Germinal center (tissue), 1 donor: ENCODE measurements at places on chromosomes 1 and 21.
A peak's percentile ranks its signal among the peaks of the same experiment; 100 is the strongest.

- no peak for DNase-seq
These were observed 95.1 kb upstream of the ATP1A1 start for GRCh38 chr1:116277840-116278540.

DNA sequence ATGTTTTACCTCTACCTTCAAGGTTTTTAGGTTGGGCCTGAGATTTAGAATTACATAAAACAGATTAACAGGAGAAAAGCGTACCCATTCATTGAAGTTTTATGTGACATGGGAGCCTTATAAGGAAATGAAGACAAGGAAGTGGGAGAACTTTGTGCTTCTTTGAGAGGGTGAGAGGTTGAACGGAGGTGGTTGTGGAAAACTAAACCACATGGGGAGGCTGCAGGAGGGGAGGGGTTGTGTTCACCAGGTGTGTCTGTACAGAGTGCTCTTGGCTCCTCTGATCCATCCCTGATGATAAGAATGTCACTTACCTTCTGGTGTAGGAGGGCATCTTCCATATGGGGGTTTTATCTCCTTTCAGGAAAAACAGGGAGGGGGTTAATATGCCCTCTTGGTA, 2.7 kb downstream of the SLX9 start:
- no peak for DNase-seq

DNA sequence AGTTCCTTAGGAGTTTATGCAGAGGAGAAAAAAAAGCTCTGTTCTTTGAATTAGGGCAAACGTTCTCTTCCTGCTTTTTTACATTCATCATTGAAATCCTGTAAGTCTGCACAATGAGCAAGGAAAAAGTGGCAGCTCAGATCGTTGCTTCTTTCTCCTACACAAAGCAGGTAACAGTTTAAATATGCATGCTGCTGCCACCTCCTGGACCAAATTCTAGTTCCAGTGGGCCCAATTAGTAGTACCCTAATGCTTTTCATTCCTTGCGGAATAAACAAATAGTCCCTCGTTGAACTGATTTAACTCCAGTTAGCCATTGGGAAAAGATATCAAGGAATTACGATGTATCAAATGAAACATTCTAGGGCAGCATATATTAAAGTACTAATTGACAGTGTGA, 20.1 kb downstream of the YTHDF2 start:
- DNase-seq, result no peak

- DNase-seq, result no peak
These were observed 852 bp downstream of the RGS7 start for GRCh38 chr1:241356187-241356518.

DNA sequence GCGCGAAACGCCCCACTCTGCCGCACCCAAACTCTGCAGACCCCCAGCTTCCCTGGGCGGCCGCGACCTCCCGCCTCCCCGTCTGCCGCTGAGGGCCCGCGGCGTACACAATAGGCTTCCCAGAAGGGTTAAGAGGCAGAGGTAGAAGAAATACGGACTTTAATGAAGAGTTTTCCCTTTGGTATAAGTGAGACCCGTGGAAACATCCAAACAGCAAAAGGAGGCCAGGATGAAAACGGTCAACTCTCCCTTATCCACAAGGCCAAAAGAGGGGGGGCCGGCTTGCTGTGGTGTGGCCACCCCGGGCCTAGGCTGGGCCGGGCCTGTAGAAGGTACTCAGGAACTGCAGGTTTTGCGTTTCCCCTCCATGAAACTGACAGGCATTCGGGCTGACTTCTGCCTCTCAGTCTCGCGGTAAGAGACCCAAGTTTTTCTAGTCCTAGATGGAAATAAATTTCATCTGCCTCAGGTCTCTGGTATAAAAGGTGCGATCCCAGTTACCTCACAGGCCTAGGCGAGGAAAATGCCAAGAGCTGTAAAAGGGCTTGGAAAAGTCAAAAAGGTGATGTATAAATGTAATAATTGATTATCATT, 671 bp upstream of the PYGO2 start:
- DNase-seq, result peak; percentile 53

DNA sequence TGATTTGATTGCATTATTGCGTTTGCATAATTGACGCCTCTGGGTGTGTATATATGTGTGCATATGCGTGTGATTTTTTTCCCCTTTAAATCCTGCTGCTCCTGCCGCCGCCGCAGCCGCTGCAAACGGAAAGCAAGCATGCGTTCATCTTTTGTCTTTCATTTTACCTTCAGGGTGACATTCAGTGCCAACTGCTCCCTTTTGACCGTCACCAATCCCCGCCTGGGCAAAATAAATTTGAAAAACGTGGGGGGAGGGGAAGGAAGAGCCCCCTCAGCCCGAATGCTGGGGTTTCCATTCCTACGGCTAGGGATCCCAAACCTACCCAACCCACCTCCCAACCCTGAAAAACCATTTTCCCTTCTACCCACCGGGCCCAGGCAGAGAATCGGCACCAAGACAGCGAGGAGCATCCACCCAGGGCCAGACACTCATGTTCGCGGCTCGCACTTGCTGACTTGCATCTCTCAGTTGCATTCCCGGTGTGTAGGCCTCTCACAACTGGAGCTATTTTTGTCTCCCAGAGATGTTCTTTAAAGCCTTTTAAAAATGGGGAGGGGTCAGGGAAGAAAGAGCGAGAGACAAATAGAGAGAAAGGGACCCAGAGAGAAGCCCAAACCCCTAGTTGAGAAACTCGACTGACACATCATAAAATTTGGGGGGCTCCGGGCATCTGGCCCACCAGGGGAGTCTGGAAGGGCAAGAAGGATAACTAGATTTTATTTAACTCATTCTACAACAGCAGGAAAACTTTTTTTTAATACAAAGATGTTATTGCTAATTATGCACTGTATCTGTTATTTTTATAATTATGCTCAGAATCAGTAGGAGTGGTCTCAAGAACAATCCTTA, 367.1 kb upstream of the ESRRG start:
- DNase-seq, result no peak

DNA sequence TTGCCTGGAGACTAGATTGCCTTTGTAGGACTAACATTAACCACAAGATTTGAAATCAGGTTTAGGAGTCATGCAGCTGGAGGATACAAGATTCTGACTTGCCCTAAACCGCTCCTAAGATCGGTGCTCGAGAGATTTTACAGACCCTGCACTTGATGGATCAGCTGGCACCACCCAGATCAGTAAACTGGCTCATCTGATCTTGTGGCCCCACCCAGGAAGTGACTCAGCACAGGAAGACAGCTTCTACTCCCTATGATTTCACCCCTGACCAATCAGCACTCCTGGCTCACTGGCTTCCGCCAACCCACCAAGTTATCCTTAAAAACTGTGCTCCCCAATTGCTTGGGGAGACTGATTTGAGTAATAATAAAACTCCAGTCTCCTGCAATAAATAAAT, 876 bp upstream of the CATSPERE start:
- DNase-seq, result no peak
